GM12878 (cell line): ENCODE measurements at places on chromosomes 5 and 9.
A peak's percentile ranks its signal among the peaks of the same experiment; 100 is the strongest.

DNA sequence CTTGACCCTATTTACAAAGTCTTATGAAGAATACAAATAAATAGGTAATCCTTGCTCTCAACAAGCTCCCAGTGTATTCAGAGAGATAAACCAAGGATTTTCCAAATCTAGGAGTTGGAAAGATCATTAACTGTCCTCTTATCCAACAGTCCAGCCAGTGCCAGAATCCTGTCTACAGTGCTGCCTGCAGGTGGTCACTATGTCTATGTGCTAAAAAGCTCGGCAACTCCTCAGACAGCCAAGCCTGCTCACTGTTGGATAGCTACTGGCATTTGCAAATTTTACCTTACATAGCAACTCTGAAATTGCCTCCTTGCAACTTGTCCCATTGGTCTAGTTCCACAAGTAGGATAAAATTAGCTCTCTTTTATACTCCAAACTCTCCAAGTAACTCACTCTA lies 187.4 kb downstream of the DCP2 start:
- DNase-seq: no peak

- DNase-seq: peak; percentile 65
Measured at GRCh38 chr5:157283434-157283833, 17.5 kb downstream of the CYFIP2 start.

DNA sequence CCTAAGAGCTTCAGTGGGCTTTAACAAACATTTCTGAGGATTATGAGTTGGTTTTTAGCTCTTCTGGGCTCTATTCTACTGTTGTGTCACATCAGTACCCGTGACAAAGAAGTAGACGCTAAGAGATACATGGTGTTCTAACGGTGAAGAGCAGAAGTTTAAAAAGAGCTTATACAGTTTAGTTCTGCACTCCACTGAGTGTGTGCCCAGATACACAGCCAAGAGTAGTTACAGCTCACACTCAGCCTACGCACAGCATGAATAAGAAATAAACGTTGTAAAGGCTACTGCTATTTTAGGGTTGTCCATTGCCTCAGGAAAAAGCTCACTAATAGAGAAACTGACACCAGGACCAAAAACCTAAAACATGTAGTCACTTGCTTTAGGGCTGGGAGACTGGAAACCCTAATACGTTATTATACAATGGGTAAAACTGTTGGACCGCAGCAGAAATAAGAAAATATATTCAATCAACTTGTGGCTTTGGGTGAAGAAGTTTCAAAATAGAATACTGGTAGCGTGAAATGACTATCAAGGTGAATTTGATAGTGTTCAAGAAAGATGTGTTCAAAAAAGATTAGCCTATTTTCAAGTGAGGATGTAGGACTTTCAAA lies 34.7 kb downstream of the PSIP1 start:
- DNase-seq: peak; percentile 20

DNA sequence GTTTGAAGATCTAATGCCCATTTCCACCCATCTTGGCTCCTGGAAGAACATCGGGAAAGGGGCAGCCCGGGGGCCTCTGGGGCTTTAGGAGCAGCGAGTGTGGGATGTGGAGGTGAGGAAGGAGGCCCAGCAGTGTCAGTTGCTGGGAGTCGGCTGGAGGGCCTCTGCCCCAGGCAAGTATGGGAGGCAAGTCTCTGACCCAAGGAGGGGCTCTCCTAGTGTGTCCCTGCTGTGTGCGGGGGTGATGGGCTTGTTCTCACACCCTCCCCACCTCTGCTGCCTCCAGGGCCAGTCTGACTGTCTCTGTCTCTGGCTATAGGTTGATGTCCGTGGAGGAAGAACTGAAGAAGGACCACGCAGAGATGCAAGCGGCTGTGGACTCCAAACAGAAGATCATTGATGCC lies 129.7 kb downstream of the DAB2IP start:
- no peak for DNase-seq

DNA sequence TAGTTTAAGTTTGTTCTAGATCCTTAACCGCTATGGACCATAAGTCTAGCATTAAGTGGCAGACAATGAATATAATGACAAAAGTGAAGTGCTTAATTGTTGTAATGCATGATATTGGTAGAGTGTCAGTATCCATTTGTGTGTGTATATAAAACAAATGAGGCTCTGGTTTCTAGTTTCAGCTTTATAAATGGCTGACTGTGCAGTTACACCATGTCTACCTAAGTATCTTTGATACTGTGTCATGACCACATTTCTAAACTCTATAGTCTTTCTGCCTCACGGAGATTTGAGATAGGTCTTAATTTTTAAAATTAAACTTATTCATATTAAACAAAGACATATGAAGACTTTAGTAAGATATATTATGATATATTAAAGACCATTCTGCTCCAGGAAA lies 92.0 kb downstream of the SPEF2 start:
- no peak for DNase-seq

DNA sequence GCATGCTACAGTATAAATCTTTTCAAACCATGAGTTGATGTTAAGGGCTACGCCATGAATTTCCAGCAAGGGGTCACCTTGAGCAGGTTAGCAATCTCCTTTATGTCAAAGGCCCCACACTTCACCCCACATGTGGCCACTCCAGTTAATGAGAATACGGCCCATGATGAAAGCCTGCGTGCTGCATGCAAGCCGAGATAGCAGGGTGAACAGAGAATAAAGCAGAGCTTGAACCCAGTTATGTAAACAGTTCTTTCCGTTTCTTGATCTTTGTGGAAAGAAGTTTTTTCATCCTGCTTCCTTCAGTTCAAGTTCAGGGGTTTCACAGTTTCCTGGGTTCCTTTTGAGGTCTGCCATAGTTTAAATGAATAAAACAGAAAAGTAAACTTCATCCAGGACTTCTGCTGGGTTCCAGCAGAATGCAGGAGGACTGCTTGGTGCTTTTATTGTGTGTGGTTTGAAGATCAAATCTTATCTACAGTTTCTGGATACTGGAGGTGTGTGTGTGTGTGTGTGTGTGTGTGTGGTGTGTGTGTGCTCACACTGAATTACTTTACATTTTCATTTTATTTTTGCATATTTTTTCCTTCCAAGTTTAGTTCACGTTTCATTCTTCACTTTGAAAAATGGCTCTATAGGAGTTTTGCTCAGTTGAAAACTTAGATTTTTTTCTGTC lies 87.1 kb downstream of the HMHB1 start:
- DNase-seq: no peak

DNA sequence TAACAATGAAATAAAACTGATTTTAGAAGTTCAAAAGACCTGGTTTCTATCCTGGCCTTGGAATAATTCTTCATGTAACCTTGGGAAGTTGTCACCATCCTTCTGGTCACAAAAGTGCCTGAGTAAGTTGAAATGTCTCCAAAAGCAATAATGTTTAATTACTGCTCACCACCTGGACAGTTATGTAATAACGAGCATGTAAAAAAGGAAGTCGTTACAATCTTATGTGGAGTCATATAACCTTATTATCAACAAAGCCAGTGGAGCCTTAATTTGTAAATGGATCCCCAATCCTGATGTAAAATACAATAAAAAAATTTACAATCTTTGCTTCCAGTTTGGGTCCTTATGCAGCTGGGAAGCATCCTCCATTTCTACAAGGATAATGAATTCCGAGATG lies 64.2 kb upstream of the GPR151 start:
- DNase-seq: no peak

DNA sequence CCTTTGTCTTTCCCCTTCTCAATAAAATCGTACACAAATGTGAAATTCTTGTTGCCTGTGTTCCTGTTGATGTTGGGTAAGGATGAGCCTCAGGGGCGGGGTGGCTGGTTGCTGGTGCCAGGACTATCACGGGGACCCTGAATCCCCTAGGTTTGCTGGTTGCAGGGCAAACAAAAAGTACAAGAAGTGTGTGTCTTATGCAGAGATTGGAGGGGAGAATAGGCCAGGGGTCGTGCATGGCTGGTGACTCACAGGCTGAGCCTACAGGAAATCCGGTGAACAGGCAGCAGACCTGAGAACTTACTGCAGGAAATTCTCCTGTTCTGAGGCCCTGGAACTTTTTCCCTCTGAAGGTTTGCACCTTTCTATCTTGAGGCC lies 5.5 kb downstream of the ANXA2R start:
- DNase-seq: no peak

GRCh38 chr9:18855656-18856055 lies 177.4 kb downstream of the SAXO1 start:
- no peak for DNase-seq
